ENCODE measurements at places on chromosomes 13 and 19. TPM values are rescaled to one million over a fixed set of nuclear protein-coding genes. Genes with fewer than 3 reads are reported as not detected.

The MADCAM1 gene
- polyA plus RNA-seq, result 1.8 TPM

GRCh38 chr13:19587635-19588300 is 26.4 kb upstream of the TPTE2 start:
- peak; percentile 19 for DNase-seq

DNA sequence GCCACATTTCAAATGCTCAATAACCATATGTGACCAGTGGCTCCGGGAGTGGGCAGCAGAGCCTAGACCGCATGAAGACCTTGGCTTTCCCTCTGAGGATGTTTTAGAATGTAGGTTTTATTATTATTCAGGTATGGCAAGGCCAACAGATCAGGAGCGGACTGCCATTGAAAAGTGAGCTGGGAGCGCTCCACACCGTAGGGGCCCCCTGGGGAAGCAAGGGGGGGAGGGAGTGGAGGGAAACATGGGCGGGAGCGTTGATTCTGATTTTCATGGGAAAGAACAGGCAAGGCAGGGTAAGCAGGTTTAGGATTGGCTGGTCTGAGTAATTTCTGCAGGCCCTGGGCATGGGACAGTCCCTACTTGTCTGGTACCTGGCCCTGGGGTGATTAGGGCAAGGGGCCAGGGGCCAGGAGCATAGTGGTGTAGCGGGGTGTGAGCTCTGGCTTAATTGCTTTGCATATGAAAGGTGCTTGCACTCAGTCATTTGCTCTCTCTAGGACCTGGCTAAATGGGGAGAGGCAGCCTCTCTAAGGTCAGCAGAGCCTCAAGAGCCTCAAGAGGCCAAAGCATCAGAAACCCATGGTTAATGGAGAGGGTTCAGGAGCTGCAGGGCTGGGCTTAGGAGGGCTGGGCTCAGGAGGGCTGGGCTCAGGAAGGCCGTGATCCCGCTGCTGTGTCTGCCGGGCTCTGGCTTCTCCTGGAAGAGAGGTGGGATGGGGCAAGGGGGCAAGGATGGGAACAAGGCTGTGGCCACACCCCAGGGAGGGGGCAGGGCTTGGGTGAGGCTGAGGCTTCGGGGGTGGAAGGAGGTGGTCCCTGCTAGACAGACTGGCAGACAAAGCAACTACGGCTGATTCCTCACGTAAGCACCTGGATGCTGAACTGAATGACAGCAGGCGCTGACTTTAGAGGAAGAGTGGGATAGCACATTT is 82.0 kb upstream of the WASF3 start:
- no peak for DNase-seq

DNA sequence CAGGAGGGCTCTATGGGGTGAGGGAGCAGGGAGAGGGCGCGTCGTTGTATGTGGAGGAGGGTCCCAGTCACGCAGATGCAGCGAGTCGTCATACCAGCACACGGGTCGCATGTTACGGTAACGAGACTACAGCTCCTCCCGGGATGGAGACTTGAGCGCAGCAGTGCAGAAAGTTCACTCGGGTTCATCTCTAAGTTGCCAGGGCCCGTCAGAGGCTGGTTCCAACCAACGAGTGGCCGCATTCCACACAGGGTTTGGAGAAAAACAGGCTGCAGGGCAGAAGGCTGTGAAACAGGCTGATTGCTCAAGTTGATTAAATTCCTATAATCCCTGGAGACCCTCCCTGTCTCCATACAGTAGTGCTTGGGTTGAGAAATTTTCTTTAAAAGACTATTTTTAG is 21.9 kb upstream of the TTYH1 start:
- DNase-seq, result no peak
